ENCODE measurements at places on chromosomes 2 and 18. TPM values are rescaled to one million over a fixed set of nuclear protein-coding genes. Genes with fewer than 3 reads are reported as not detected.

DNA sequence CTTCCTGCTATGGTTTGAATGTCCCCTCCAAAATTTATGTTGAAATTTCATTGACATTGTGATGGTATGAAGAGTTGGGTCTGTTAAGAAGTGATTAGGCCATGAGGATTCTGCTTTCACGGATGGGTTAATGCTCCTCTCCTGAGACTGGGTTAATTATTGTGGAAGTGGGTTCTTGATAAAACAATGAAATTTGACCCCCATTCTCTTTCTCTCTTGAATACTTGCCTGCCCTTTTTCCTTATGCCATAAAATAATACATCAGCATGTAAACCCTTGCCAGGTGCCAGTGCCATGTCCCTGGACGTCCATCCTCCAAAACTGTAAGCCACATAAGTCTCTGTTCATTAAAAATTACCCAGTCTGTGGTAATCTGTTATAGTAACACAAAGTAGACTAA is 352.8 kb downstream of the LRRTM4 start:
- no peaks in the 10 kb centered on the region for H3K36me3 ChIP-seq
- no peak overlapping the region for H3K4me3 ChIP-seq
- no peak overlapping the region for H3K27ac ChIP-seq
- DNase-seq = no peak

SULT1C2 gene
- 16.6 TPM for total RNA-seq

EN1 gene
- not detected for total RNA-seq

- H3K27me3 ChIP-seq = no peaks in the 10 kb centered on the region
- peaks cover 94% of the 10 kb centered on the region for H3K4me1 ChIP-seq
- H3K36me3 ChIP-seq = no peaks in the 10 kb centered on the region
- DNase-seq = no peak
- H3K27ac ChIP-seq = peak overlapping the region; percentile 93
Observed at GRCh38 chr2:42930025-42930581, 137.7 kb upstream of the HAAO start.

- H3K4me1 ChIP-seq = no peaks in the 10 kb centered on the region
- H3K27ac ChIP-seq = no peak overlapping the region
- DNase-seq = no peak
- no peak overlapping the region for H3K4me3 ChIP-seq
- H3K27me3 ChIP-seq = no peaks in the 10 kb centered on the region
Observed at GRCh38 chr18:1906421-1906820, 664.9 kb downstream of the METTL4 start.

DNA sequence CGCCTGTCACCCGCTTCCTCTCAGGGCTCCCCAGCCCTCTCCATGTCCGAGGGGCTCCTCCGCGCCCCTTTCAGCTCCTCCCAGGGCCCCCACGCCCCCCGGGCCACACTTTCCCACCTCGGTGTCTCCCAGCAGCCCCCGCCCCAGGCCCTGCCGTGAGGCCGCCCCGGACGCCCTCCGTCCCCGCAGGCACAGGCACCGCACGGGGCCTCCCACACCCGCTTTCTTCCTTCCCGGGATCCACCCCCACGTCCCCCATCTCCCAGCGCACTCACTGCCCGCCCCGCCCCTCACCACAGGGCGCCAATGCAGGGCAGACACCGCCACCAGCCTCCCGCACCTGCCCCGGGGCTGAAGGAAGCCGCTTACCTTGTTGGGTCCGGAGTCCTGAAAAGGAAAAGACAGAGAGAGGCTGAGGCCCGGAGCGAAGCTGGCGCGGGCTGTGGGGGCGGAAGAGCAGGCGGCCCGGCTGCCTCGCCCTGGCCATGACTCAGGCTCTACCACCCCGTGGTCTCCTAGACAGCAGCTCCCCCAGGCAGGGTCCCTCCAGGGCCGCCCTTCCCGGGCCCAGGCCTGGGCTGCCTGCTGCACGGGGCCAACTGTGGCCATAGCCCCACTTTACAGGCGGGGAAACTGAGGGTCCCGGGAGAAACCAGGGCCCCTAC is 37.7 kb downstream of the KIF1A start:
- no peak for DNase-seq
- H3K36me3 ChIP-seq = no peaks in the 10 kb centered on the region
- H3K4me1 ChIP-seq = no peaks in the 10 kb centered on the region
- H3K27ac ChIP-seq = no peak overlapping the region
- no peaks in the 10 kb centered on the region for H3K27me3 ChIP-seq
- H3K4me3 ChIP-seq = no peak overlapping the region

TMEM37 gene
- 12.3 TPM for total RNA-seq

DNA sequence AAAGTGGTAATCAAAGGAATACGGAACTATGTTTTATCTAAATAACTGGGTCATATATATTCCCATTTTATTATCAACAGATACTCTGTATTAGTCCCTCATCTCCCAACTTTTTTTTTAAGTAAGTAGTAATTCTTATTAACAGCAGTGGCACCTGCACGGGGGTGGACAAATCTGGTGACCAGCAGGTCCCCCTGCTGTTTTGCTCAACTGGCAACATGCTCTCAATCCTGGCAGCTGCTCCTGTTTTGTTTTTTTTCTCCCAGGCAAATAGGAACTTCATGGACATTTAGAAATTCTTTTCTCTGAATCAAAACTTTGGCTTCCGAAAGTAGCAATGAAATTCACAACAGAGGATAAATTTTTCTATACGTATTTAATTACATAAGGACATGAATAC is 193.5 kb downstream of the SS18 start:
- no peaks in the 10 kb centered on the region for H3K27me3 ChIP-seq
- H3K4me3 ChIP-seq = no peak overlapping the region
- no peak for DNase-seq
- no peak overlapping the region for H3K27ac ChIP-seq

DNA sequence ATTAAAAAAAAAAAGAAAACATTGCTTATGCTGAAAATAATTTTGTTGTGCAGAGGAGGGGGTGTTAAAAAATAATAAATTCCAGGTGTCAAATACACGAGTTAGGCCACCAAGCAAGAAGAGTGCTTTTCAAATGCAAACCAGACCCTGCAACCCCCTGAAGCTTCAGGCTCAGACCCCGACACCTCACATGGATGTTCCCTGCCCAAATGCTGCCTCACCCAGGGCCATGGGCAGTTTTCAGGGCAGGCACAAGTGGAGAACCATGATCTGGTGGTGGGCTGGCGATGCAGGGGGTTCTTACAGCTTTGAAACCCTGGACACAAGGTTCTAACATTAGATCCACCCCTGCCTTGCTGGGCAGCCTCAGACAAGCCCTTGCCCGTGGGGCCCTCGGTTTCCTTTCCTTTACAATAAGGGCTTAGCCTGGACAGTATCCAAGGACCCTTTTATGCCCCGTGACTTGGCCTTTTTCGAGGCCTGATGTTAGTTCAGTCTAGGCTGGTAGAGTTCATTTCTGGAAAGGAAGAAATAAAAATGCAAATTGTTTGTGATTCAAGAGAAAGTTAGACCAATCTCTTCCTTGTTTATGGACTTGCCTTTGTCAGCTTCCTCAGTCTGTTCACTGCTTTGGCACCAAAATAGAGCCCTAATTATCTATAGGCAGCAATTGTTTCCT is 168.7 kb downstream of the DDX1 start:
- no peak overlapping the region for H3K4me3 ChIP-seq
- H3K36me3 ChIP-seq = no peaks in the 10 kb centered on the region
- no peaks in the 10 kb centered on the region for H3K27me3 ChIP-seq

- no peaks in the 10 kb centered on the region for H3K27me3 ChIP-seq
- no peaks in the 10 kb centered on the region for H3K36me3 ChIP-seq
- DNase-seq = no peak
Observed at GRCh38 chr18:29171892-29172755, 995.2 kb upstream of the CDH2 start.

- H3K36me3 ChIP-seq = no peaks in the 10 kb centered on the region
- H3K4me1 ChIP-seq = no peaks in the 10 kb centered on the region
- no peaks in the 10 kb centered on the region for H3K27me3 ChIP-seq
- DNase-seq = no peak
- no peak overlapping the region for H3K27ac ChIP-seq
Observed at GRCh38 chr2:2938481-2938880, 439.1 kb downstream of the EIPR1 start.

- H3K27ac ChIP-seq = no peak overlapping the region
- no peaks in the 10 kb centered on the region for H3K36me3 ChIP-seq
- H3K27me3 ChIP-seq = no peaks in the 10 kb centered on the region
- no peak overlapping the region for H3K4me3 ChIP-seq
- no peak for DNase-seq
Observed at GRCh38 chr2:241286348-241287090, 29.0 kb downstream of the HDLBP start.

DNMT3A gene
- total RNA-seq = 24.3 TPM

IL37 gene
- total RNA-seq = not detected

DNA sequence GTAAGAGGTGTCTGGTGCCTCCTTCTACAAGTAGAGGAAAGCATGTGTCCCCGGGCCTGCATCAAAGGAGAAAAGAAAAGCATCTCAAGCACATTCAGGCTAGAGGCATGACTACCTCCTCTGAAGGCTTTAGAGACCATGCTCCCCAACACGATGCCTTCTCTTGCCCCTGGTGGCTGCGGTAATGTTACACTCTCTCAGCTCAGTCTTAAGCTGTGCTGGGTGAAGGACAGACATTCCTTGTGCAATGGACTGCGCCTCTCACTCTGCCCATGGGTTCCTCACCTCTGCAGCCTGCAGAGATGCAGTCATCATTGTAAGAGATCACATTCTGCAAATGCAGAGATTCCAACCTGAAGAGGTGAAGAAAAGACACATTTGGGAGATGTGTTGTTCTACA is 148.2 kb upstream of the HNRNPA3 start:
- no peak overlapping the region for H3K27ac ChIP-seq
- no peak overlapping the region for H3K4me3 ChIP-seq
- H3K27me3 ChIP-seq = no peaks in the 10 kb centered on the region
- H3K4me1 ChIP-seq = no peaks in the 10 kb centered on the region

DNA sequence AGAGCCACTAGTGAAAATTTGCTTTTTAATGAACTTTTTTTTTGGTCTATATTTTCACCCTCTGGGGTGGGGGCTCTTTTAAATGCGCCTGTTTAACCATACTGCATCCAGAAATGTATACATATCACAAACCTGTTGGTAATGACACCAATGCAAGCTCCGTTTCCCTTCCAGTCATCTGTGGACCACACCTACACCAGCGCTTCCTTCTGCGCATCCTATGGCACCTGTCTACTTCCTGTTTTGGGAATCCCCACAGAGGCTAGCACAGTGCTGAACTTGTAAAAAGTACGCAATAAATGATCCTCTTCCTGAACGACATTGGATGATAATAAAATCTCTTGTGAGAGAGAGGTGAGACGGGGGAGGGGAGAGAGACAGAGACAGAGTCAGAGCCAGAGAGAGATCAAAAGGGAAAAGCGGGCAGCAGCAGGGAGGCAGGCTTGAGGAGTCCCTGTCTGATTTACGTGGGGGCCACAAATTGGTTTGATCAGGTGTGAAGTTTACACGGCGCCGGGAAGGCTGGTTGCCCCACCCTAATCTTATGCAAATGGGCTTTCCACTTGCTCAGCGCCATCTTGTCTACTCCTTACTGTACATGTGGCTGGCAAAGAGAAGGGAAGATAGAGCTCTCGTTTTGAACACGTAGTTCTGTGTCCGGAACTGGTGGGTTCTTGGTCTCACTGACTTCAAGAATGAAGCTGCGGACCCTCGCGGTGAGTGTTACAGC is 38.1 kb upstream of the SLC38A11 start:
- no peaks in the 10 kb centered on the region for H3K36me3 ChIP-seq
- peaks cover 14% of the 10 kb centered on the region for H3K4me1 ChIP-seq
- no peak for DNase-seq
- H3K4me3 ChIP-seq = no peak overlapping the region

SNED1 gene
- total RNA-seq = 206 TPM

GRCh38 chr2:162297925-162298552 is 20.4 kb downstream of the IFIH1 start:
- H3K4me3 ChIP-seq = no peak overlapping the region
- H3K27me3 ChIP-seq = no peaks in the 10 kb centered on the region
- no peaks in the 10 kb centered on the region for H3K4me1 ChIP-seq
- DNase-seq = peak; percentile 47

GRCh38 chr2:179965291-179966258 is 41.5 kb downstream of the CWC22 start:
- no peak overlapping the region for H3K4me3 ChIP-seq
- no peaks in the 10 kb centered on the region for H3K27me3 ChIP-seq
- peaks cover 6% of the 10 kb centered on the region for H3K4me1 ChIP-seq
- H3K36me3 ChIP-seq = peaks cover 10% of the 10 kb centered on the region
- no peak overlapping the region for H3K27ac ChIP-seq
- DNase-seq = no peak

DNA sequence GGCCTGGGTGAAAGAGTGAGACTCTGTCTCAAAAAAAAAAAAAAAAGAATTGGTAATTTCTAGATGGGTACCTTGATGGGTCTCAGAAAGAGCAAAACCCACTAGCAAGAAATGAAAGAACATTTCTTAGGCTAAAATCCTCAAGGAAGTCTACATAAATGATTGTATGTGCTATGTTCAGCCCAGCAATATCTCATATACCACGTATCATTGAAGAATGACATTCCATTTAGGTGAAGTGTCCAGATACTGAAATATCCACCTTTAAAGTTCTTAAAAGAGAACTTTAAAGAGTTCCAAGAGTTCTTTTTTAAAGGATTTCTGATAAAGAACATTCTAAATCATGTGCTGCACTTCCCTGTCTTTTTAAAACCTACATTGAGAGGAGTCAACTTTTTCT is 19.2 kb downstream of the NRP2 start:
- no peaks in the 10 kb centered on the region for H3K36me3 ChIP-seq
- DNase-seq = no peak
- peak overlapping the region; percentile 15 for H3K27ac ChIP-seq
- no peak overlapping the region for H3K4me3 ChIP-seq

GRCh38 chr2:208315081-208315788 is 49.2 kb downstream of the PIKFYVE start:
- H3K27me3 ChIP-seq = no peaks in the 10 kb centered on the region
- H3K4me3 ChIP-seq = no peak overlapping the region
- peaks cover 38% of the 10 kb centered on the region for H3K4me1 ChIP-seq
- peaks cover 9% of the 10 kb centered on the region for H3K36me3 ChIP-seq

GRCh38 chr18:44826418-44827259 is 146.0 kb downstream of the SETBP1 start:
- peaks cover 39% of the 10 kb centered on the region for H3K4me1 ChIP-seq
- H3K36me3 ChIP-seq = no peaks in the 10 kb centered on the region
- H3K27me3 ChIP-seq = no peaks in the 10 kb centered on the region
- peak overlapping the region; percentile 78 for H3K27ac ChIP-seq

- H3K36me3 ChIP-seq = no peaks in the 10 kb centered on the region
- no peak overlapping the region for H3K27ac ChIP-seq
- H3K27me3 ChIP-seq = no peaks in the 10 kb centered on the region
- H3K4me3 ChIP-seq = no peak overlapping the region
- DNase-seq = no peak
Observed at GRCh38 chr18:9091066-9091476, 11.4 kb upstream of the NDUFV2 start.

- H3K27ac ChIP-seq = no peak overlapping the region
- peaks cover 19% of the 10 kb centered on the region for H3K4me1 ChIP-seq
- DNase-seq = no peak
- H3K36me3 ChIP-seq = peaks cover 5% of the 10 kb centered on the region
- no peaks in the 10 kb centered on the region for H3K27me3 ChIP-seq
- peak overlapping the region; percentile 37 for H3K4me3 ChIP-seq
Observed at GRCh38 chr2:152611458-152612231, 105.6 kb downstream of the PRPF40A start.

DNA sequence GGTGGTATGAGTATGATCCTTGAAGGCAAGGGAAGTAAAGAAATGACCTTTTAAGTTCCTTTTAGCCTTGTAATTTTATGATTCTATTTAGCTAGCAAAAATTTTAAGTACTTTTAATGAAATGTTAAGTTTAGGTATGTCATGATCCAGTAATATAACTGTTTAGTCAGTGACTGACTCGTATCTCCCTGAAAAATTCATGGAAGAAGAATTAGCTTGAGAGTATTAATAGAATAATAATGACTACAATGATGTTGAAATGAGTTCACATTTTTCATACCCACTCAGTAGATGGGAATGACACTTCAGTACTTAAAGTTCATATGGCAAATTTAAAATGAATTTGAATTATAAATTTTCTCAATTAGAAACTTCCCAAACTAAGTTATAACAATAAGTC is 14.6 kb downstream of the RAB3GAP1 start:
- peaks cover 24% of the 10 kb centered on the region for H3K4me1 ChIP-seq
- no peak overlapping the region for H3K27ac ChIP-seq
- no peak overlapping the region for H3K4me3 ChIP-seq
- no peak for DNase-seq

CCDC141 gene
- 4.8 TPM for total RNA-seq

Data from thoracic aorta (tissue), 2 donors.